Fibroblast of pulmonary artery (primary cell): ENCODE measurements at places on chromosomes 5 and 9.

GRCh38 chr5:38434966-38435705, 121.3 kb downstream of the LIFR start:
- peak; percentile 30 for DNase-seq

DNA sequence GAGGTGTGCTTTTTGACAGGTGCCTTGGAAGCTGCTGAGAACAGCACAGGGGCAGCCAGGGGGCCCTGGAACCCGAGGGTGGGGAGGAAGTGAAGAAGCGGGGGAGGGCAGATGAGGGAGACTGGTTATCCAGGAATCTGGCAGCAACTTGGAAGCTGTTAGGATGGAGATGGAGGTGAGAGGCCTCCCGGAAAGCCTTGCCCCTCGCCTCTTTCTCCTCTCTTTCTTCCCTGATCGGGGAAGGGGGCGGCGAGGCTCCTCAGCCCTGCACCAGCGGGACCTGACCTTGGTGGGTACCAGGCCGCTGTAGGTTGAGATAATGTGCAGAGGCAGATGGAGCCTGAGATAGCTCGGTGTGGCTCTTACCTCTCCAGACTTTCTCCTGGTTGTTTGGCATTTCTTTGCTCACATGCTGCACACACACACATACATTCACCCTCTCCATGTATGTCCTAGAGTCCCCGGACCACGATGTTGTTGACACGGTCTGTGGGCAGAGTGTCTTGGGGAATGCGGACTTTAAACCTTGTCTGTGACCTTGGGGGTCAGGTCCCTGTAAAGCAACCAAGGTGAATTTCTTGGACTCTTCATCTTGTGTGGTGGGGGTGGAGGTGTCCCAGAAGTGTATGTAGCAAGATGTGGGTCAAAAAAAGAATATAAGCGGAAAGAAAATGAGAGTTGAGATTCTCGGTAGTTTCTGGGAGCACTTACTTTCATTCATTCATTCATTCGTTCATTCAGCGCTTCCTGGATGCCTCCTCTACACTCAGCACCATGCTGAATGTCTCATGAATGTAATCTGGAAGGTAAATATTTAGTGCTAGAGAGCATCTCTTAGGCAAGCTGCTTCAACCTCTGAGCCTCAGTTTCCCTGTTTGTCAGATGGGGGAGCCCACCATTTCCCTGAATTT, 1.6 kb downstream of the WWC1 start:
- no peak for DNase-seq

- no peak for DNase-seq
Measured at GRCh38 chr9:95373069-95373681, 55.7 kb upstream of the FANCC start.

DNA sequence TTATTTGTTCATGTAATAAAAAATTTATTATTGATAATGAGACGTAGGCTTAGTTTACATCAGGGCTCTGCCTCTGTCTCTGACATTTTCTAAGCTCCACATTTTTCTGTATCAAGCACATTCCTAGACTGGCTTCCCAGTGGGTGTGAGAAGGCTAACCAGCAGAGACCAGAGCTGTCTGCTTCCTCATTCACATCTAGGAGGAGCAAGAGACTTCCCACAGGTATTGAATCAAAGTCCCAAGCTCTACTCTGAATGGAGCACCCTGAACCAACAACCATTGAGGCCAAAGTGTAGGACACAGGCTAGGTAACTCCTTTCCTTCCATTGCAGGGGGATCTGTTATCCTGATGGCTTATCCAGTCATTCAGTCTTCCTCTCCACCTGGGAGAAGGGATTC, 72.4 kb downstream of the PARP8 start:
- DNase-seq = no peak

- DNase-seq = no peak
Measured at GRCh38 chr5:3394891-3395599, 200.6 kb upstream of the IRX1 start.

DNA sequence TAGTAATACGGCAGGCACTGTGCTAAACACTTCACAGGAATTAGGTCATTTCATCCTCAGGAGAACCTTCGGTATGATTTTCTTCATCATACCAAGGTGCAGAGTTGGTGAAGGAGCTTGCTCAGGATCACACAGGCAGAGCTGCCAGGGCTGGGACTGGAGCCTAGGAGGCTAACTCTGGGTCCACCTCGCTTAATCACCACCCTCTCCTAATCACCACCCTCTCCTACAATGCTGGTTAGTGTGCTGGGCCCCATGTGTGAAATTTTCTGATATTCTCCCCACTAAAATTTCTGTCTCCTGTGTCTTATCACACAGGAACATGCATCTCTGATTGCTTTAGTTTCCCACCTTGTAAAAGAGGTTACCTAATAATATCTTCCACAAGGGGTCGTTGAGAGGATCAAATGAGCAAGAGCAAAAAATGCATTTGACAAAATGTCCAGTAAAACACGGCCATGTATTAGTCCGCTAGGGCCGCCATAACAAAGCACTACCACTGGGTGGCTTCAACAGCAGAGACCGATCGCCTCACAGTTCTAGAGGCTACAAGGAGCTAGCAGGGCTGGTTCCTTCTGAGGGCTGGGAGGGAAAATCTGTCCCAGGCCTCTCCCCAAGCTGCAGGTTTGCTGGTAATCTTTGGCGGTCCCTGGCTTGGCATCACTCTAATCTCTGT, 128.2 kb upstream of the NFIB start:
- peak; percentile 20 for DNase-seq

DNA sequence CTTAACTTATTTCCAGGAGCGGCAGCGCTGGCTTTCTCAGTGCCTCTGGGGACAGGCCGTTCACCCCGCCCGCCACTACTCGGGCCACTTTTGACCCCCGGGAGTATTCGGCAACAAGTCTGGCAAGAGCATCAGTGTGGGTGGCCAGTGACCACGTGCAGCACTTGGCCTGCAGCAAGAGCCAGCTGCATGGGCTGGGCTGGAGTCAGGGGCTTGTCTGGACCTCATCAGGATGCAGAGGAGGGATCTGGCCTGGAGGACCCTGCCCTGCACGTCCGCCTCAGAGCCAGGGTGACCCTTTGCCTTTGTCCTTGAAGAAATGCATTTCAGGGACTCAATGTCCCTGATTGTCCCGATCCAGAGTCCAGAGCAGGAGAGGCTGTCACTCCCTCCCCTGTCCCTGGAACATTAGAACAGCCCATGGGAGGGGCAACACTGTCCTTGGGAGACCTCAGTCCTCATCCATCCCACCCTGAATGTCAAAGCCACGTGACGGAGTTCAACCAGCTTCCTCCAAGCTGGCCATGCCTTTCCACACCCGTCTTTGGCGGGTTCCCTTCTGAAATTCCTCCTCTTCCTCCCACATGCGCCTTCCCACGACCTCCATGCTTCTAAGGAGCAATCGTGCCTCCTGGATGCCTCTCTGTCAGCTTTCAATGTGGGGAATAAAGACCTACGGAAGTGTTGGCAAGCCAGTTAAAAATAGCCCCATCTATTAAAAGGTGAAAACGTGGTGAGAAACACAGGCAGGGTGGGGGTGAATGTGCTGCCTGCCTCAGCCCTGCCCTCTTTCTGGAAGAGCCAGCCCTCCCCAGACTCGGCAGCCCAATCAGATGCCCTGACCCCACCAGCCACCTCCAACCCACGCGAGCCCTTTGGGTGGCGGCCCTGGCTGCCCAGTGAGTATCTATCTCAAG, 99.0 kb downstream of the OLFM1 start:
- no peak for DNase-seq

GRCh38 chr5:109347252-109347888, 62.4 kb downstream of the PJA2 start:
- DNase-seq = no peak

DNA sequence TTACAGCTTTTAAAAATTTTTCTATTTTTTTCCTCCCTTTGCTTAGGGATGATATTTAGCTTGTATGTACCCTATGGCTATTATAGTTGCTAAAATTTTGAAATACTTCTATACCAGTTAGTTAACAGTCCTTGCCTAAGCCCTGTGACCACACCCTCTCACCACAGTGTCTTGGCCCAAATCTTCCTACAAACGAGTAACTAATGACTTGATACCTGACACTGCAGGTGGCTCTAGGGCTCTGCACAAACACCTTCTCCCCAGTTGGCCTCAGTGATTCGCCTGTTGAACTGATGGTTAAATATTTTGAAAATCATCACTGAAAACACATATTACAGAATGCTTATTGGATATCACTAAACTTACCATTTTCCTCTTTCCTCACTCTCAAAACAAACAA, 449.6 kb upstream of the CHD1 start:
- no peak for DNase-seq

- no peak for DNase-seq
Measured at GRCh38 chr9:131522257-131523085, 8.6 kb downstream of the UCK1 start.

GRCh38 chr9:118366228-118366627, 662.0 kb downstream of the TLR4 start:
- no peak for DNase-seq

DNA sequence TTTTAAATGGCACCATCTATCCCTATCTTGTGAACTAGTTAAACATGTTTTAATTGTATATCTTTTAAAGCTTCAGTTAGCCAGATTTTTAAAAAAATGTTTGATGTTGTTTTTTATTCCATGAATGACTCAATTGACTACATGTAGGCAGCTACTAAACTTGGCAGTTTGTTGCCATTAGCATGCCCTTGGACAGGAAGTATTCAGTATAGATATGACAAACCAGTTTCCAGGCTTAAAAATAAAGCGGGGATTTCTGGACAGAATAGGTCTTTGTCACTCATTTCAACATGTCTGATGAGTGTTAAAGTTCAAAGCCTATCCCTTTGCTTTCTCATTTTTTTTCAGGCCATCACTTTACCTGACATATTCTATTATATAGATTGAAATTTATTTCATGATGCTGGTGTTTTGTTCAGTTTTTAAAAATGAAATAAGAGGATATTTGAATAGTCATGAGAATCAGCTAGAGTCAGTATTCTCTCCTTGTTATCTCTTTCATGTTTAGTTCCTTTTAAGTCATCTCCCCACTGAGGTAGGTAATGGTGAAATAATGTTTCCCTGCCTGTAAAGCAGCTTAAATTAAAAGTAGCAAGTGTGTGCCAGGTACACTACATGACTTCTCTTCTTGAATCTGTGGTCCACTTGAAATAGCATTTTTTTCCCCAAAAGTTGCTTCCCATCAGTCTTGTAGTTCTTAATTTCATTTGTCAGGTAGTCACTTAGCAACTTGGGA, 11.9 kb downstream of the TNFAIP8 start:
- peak; percentile 63 for DNase-seq
